ENCODE measurements at places on chromosomes 7 and 10.

- peak; percentile 51 for DNase-seq
Observed at GRCh38 chr7:876972-877311, 588 bp downstream of the GET4 start.

DNA sequence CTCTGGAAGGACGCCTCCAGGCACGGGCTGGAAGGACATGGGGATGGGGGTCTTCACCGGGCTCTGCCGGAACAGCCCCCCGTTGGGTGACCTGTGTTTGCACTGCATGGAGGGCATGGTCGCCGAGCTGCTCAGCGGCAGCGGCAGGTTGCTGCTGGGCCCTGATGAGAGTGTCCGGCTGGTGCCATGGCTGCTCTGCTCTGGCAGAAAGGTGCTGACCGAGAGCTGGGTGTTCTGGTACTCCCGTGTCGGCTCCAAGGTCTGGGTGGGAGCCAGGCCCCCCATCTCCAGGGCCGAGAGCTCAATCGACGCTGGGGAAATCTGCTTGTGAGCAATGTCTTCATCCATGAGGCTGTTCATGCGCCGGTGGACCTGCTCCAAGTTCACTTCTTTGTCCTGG lies 764.3 kb downstream of the GRID1 start:
- no peak for DNase-seq

DNA sequence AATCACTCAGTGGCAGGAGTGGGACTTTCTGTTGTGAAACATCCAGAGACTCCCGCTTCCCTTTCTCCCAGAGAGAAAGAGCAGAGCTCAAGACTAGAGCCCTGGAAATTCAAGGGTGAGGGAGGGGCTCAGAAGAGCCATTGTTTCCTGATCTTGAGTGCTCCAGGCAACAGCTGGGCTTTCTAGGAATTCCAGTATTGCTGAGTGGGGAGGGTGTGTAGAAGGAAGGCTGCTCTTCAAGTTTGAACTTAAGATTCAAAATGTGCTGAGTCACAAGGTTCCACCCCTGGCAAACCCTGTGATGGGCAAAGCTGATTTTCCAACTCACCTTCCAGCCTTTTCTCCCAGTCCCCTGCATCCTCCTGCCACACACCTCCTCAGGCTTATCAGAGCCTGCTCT lies 42.3 kb upstream of the MSRB2 start:
- DNase-seq = no peak

GRCh38 chr7:140596519-140597427 lies 43.8 kb downstream of the DENND2A start:
- no peak for DNase-seq

DNA sequence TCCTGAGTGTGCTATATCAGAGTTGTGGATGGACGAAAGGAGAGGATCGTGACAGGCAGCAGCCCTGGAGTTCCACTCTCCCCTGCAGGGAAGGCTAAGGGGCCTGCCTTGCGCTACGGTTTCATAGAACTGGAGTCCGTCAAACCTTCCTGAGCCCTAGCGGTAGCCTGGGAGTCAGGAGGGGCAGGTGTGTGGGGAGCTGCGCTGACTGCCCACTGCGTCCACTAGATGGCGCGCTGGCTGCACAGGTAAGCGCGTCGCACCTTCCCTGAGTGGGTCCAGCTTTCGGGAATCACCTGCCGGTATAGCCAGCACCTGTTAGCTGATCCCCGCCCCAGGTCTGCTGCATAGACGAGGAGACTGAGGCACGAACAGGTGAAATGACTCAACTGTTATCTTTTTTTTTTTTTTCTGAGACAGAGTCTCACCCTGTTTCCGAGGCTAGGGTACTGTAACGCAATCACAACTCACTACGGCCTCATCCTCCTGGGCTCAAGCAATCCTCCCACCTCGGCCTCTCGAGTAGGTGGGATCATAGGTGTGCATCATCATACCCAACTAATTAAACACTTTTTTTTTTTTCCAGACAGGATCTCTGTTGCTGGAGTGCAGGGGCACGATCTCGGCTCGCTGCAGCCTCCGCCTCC lies 20.2 kb upstream of the BAIAP2L1 start:
- peak; percentile 90 for DNase-seq

GRCh38 chr10:33708561-33708960 lies 374.1 kb upstream of the NRP1 start:
- DNase-seq = no peak

- no peak for DNase-seq
Observed at GRCh38 chr10:5547931-5548660, 23.3 kb downstream of the CALML3 start.

- DNase-seq = no peak
Observed at GRCh38 chr10:48279081-48279751, 4.7 kb upstream of the FRMPD2 start.

DNA sequence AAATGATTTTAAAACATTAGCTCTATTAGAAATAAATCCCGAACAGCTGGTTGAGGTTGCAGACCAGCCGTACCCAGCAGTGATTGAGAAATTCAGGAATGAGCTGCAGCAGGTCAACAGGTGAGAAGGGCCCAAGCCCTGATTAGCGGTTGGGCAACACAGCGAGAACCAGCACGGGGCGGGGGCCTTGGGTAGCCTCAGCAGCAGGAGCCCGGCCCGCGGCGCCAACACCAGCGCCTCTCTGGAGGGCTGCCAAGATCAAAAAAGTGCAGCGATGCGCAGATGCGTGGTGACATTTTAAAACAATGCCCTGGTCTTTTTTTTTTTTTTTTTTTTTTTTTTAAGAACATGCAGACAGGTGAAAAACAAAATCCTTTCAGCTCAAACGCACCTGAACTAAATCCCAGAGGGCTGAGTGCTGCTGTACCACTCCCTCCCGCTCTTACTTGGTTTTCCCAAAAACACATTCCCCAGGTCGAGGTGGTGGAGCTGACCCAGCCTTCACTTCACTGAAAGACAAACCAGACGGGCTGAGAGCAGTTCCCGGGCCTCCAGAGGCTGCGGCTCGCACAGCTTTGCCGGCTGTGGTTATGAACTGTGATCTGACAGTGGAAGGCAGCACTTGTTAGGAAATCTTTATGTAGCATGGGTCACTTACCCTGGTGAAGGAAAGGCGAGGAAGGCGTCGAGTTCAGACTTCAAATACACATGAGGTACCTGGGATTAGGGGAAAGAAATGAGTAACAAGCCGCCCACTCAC lies 579.4 kb downstream of the SDK1 start:
- peak; percentile 55 for DNase-seq

GRCh38 chr10:28190196-28190595 lies 112.7 kb downstream of the MPP7 start:
- DNase-seq = no peak

GRCh38 chr10:103881416-103882284 lies 26.3 kb upstream of the SH3PXD2A start:
- DNase-seq = peak; percentile 62

DNA sequence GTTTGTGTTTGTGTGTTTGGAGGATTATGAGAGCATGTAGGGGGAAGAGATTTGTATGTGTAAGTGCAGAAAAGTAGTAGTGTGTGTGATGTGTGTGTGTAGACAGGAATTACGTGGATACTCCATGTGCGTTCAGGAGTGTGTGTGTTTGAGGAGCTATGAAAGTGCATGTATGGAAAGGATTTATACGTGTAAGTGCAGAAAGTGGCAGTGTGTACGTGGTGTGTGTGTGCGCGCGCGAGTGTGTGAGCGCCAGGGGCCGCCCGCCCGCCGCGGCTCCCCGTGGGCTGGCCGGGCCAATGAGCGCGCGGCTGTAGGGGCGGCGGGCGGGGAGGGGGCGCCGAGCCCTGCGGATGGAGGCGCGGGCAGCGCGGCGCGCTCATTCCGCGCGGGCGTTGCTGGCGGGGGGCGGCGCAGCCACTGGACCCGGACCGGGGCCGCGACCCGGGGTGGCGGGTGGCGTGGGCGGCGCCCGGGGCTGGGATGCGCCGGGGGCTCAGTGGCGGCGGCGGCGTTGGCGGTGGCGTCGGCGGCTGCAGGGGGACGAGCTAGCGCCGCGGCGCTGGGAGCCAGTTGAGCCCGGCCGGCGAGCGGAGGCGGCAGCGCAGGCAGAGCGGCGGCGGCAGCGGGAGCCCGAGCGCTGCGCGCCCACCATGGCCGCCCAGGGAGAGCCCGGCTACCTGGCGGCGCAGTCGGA lies at the start of gene BICC1:
Gene BICC1 (plus strand): TSS at position 382 of the 697 bp plus-strand sequence. CDS start 272 bp downstream, at position 654.
- peak; percentile 50 for DNase-seq

GRCh38 chr10:124602121-124602561 lies 140.5 kb downstream of the LHPP start:
- no peak for DNase-seq

DNA sequence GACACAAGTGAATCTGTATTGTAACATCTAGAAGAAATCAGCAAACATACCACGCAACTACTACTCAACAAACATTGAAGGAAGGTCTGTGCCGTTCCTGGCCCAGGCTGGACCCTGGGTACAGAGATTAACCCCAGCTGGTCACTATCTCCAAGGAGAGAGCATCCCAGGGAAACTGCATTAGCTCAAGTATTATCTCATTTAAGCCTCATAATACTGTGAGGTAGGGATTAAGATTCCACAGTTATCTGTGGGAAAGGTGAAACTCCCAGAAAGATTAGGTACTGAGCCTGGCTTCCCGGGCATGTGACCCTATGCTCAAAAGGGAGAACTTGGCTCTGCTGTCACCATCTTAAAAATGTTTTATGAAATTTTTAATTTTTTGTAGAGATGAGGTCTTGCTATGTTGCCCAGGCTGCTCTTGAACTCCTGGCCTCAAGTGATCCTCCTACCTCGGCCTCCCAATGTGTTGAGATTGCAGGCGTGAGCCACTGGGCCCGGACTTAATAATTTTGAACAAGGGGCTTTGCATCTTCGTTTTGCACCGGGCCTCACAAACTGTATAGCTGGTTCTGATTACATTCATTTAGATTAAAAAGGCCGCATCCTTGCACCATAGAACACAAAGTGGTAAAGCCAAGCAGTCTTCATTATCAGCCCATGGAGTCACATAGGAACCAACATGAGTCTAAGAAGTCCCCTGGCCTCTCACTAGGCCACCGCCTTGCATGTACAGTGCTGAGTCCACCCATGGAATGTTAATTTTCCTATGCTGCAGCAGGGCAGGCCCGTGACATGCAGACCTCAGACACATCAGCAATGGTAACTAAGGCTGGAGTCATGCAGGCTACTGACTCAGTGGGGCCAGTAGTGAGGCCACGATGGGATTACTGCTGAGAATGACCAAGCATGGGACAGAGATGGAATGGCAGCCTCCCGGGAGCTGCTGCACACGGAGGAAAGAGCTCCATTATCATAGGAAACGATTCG lies 5.5 kb upstream of the CTBP2 start:
- no peak for DNase-seq

GRCh38 chr7:86916277-86916825 lies 143.1 kb downstream of the ELAPOR2 start:
- DNase-seq = no peak

- DNase-seq = no peak
Observed at GRCh38 chr7:80243425-80243824, 108.8 kb downstream of the GNAI1 start.

DNA sequence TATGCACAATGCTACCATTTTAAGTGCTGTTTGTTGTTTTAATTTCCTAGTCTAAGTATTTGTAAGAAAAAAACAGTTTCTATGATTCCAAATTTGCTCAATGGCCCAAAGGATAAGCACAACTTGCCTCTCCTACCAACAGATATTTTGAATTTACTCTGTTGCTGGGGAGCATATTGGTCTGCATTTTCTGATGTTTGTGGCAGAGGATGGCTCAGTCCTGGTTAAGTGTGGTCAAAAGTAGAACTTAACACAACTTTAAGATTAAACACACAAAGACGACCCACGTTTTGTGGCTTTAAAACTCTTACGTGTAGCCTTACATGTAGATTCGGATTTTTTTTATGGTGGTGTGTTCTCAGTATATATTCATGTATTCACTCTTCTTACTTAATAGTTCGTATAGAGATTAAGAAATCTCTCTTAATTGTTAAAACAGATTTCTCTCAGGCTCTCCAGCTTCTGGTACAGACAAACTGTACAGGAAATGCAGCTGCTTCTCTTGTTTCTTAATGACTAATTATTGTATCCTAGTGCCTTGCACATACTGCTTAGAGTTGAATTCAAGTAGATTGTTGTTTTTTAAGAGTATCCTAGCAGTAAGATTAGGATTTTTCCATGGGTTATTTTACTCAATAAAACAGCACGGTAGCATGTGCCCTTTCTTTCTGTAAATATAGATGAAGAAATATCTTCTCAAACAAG lies 86.2 kb downstream of the GPR85 start:
- no peak for DNase-seq

DNA sequence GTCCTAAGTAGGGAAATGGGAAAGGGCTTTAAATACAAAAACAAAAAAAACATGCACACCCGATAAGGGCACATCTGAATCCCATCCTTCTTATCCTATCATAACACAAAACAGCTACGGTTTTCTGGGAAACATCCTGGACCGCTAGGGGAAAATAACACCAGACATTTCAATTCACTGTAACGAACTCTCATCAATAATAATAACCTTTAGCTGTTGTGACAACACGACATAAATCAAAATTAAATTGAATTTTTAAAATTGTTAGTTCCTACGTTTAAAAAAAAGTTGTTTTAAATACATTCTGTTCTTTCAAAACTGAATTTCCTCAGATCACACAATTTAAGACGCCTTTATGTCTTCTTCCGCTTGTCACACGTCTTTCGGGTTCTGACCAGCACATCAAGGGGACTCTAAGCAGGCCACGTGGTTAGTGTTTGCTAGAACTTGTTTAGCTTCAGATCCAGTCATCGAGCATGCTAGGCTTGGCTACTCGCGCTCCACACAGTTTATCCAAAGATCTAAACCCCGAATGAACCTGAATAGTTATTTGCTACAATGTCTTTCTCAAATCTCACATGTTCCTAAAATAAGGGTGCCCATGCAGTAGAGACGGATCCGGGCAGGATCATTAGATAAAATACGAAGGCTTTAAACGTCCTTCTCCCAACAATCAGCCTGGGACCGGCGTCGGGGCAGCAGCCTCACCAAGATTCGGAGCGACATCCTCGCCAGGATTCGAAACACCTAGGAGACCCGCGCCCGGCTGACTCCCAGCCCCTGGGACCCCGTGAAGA lies 839 bp downstream of the IKZF5 start:
- DNase-seq = peak; percentile 31

Data from NCI-H2081 (cell line).